ENCODE measurements at places on chromosomes 4 and X. TPM values are rescaled to one million over a fixed set of nuclear protein-coding genes. Genes with fewer than 3 reads are reported as not detected.

- DNase-seq: no peak
These were observed 9.5 kb downstream of the RBPJ start for GRCh38 chr4:26330186-26330787.

Gene HSFX1
- total RNA-seq: 2.2 TPM

- no peak for DNase-seq
These were observed 11.3 kb upstream of the RBMXL3 start for GRCh38 chrX:115177932-115178331.

Gene NAP1L3
- total RNA-seq: 12.9 TPM

DNA sequence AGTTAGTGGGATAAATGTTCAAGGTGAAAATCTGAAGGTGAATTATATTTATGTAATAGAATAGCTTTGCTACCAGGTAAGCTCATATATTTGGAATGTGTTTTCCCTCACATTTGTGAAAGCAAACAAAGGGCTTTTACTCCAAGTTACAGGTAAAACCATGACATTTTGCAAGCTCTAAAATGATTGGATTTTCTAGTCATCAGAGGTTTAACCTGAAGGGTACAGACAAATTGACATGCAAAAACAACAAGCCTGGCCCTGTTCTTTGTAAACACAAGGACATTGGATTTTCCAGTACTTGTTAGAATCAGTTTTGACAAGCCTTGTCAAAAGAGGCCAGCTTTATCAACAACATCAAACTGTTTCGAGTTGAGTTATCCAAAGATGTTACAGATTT, 51.7 kb downstream of the ZFX start:
- no peak for DNase-seq
